ENCODE measurements at places on chromosomes 16 and 17.
A peak's percentile ranks its signal among the peaks of the same experiment; 100 is the strongest.

- no peak for DNase-seq
Observed at GRCh38 chr16:86365513-86366273, 144.6 kb upstream of the FOXF1 start.

- DNase-seq: no peak
Observed at GRCh38 chr16:9135797-9136196, 44.4 kb downstream of the HAPSTR1 start.

GRCh38 chr17:41647940-41648410, 23.6 kb upstream of the KRT17 start:
- peak; percentile 87 for DNase-seq

DNA sequence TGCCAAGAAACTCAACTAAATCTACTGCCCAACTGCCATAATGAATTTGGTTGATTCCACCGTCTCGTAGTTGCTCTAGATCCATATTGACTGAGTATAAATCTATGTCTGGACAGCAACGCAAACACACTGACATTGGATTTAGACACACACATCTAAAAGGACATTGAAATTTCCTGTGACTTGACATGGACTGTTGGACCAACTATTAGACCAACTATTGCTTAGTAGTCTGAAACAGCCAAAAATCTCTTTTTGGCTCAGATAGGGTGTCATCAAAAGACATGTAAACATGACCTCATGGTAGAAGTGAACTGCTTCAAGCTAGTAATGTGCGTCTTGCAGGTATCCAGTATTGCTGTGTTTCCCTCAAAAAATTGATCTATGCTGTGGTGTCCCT, 31.3 kb downstream of the KIAA0513 start:
- DNase-seq: no peak

GRCh38 chr17:80133626-80133970, 13.3 kb downstream of the EIF4A3 start:
- DNase-seq: no peak

GRCh38 chr16:88968589-88969280, 8.3 kb downstream of the CBFA2T3 start:
- DNase-seq: no peak

- DNase-seq: no peak
Observed at GRCh38 chr16:85857406-85857805, 41.6 kb upstream of the IRF8 start.

GRCh38 chr16:71217506-71217905, 13.0 kb downstream of the HYDIN start:
- DNase-seq: no peak

GRCh38 chr17:44768505-44769142, 9.8 kb downstream of the ADAM11 start:
- no peak for DNase-seq

GRCh38 chr16:89268987-89269735, 51.7 kb downstream of the ZNF778 start:
- DNase-seq: no peak

DNA sequence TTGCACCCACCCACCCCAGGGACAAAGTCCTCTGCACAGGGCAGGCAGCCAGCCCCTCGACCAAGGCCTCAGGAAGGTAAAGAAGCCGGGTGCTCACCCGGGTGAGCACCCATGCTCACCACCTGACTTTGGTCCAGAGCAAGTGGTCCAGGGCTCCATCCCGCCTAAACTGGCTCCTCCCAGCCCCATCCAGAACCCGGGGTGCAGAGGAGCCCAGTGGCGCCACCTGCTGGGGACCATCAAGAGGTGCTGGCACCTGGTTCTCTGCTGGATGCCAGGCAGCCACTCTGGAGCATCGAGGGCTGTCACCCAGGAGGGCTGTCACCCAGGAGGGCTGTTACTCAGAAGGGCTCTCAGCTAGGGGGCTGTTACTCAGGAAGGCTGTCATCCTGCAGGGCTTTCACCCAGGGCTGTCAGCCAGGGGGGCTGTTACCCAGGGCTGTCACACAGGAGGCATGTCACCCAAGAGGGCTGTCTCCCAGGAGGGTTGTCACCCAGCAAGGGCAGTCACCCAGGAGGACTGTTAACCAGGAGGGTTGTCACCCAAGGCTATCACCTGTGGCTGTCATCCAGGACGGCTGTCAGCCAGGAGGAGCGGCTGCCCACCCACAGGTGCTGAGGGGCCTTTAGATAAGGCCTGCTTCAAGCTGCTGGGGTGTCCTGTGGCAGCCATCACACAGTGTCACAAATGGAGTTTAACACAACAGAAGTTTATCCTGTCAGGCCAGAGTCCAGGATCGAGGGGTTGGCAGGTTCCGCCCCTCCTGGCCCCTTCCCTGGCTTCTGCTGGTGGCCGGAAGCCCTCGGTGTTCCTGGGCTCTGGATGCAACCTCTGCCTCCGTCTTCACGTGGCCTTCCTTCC, 98.5 kb downstream of the TNFRSF13B start:
- DNase-seq: peak; percentile 49

- DNase-seq: peak; percentile 94
Observed at GRCh38 chr17:20009302-20010098, at the start of gene SPECC1. TSS of gene SPECC1 (plus strand) at chr17:20009359. CDS start at chr17:20096652, 87,293 bp downstream.

All from activated T-cell treated with anti-CD3 and anti-CD28 coated beads for 48 hours (primary cell).